ENCODE measurements at places on chromosomes 7 and 10.

- peak; percentile 71 for DNase-seq
Measured at GRCh38 chr7:135274495-135275268, 41.0 kb downstream of the STRA8 start.

DNA sequence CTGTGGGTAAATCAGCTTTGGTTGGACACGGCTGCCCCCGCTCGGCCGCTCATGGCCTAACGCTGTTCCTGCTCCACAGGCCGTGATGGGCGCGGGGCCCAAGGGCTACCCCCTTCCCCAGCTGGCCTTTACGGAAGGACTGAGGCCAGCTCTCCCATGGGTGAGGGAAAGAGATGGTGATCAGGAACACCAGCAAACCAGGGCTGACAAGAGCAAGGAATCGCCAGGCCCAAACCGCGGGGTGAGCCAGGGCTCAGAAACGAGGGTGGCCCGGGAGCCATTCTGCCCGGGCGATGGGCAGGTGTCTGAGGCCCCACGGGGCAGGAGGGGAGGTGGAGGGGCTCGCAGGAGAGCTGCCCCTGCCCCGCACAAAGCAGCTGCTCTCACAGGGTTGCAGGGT lies 26.6 kb downstream of the GPER1 start:
- no peak for DNase-seq

- no peak for DNase-seq
Measured at GRCh38 chr7:107538001-107538400, 25.7 kb downstream of the COG5 start.

DNA sequence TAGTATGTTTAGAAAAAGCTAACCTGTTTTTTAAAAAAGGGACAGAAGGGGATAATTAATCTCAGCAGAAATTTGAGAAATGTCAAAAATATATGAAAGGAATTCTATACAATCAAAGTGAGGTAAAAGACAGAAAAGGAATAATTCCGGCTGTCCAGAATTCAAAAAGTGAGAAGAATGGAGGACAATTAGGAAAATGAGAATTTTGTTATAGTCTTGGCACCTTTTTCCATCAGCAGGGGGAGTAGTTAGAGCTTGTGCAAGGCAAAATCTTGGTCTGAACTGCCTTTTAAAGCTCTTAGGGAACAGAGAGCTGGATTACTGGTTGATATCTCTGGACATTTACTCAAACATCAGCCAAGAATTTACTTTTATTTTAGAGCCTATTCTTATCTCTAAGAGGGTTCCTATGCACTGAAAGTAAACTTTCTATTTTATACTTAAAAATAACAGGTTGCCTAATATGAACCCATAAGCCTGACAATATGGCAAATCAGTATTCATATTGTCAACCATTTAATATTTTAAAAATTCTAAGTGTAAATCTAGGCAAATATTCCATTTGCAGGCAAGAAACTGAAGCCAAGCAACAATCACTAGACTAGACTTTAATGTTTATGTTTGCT lies 185.6 kb downstream of the ANK3 start:
- peak; percentile 3 for DNase-seq

- peak; percentile 42 for DNase-seq
Measured at GRCh38 chr7:148964483-148965267, 63.6 kb downstream of the PDIA4 start.

GRCh38 chr7:91242097-91242844 lies 22.0 kb upstream of the FZD1 start:
- no peak for DNase-seq

GRCh38 chr10:132516771-132517725 lies 20.5 kb upstream of the INPP5A start:
- no peak for DNase-seq

GRCh38 chr10:30422981-30423654 lies 10.9 kb upstream of the MAP3K8 start:
- DNase-seq: no peak

- no peak for DNase-seq
Measured at GRCh38 chr7:151541709-151542499, 22.2 kb upstream of the RHEB start.

DNA sequence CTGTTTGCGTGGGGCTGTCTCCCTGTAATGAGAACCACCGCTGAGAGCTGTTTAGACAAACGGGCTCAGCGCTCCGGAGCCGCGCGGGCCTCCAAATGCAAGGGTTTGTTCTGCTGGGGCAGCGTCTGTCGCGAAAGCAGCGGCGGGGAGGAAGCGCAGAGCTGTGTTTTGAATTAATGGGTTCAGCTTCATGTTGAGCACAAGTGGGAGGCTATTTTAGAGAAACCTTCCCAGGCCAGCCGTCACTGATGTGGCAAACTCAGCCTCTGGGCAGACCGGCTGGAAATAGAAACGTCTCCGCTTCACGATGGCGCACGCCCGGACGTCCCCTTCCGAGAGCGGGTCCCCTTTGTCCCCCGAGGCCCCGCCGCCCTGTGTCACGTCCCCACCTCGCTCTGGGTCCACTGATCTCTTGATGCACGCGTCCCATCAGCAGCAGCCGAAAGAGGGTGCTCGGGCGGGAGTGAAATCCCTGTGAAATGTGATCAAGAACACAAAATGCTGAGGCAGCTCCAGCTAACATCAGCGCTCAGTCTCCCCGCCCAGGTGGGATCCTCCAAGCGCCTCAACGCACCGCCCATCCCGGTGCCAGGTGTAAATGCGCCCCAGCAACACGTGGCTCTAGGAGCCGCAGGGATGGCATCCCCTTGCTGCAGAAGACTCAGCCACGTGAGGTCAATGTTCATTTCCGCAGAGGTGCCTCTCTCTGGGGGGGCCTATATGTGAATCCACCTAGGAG lies 44.9 kb downstream of the BAMBI start:
- no peak for DNase-seq

DNA sequence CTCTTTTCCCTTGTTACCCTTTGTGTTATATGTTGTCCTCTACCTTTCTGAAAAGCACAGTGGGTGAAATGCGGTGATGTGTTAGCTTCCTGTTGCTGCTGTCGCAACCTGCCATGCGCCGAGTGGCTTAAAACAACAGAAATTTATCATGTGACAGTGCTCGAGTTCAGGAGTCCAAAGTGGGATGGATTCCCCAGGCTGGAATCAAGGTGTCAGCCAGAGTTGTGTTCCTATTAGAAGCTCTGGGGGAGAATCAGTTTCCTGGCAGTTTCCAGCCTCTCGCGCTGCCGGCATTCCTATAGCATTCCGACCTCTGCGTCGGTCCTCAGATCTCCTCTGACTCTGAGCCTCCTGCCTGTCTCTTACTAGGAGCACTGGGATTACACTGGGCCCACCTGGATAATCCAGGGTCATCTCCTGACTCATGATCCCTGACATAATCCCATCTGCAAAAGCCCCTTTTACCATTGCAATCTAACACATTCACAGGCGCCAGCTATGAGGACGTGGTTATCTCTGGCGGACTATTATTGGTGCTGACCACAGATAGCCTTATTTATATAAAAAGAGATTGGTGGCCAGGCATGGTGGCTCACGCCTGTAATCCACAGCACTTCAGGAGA lies 207.5 kb downstream of the CUX1 start:
- no peak for DNase-seq

DNA sequence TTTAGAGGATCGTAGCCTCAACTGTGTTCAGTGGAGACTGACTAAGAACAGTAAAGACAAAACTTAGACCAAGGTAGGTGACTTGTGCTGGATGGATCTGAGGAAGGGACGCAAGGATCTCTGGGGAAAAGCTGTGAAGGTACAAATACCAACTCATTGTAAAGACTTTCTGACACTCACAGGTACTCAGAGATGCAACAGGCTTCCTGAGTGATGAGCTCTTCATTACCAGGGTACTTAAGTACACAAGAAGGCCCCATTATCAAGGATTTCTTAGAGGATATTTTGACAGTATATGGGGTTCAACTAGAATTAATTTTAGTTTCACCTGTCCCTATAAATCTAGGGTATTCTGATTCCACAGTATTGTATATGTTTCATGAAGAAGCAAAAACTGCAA lies 440.7 kb downstream of the PLXDC2 start:
- DNase-seq: no peak

- no peak for DNase-seq
Measured at GRCh38 chr10:24814568-24815313, 91.1 kb upstream of the ARHGAP21 start.

- DNase-seq: no peak
Measured at GRCh38 chr7:97272237-97272975, 154.9 kb downstream of the SDHAF3 start.

GRCh38 chr7:55970561-55970960 lies 6.2 kb downstream of the NIPSNAP2 start:
- DNase-seq: no peak
